ENCODE measurements at places on chromosomes 11 and 22. TPM values are rescaled to one million over a fixed set of nuclear protein-coding genes. Genes with fewer than 3 reads are reported as not detected.

GRCh38 chr11:20112291-20113148, 47.8 kb downstream of the DBX1 start:
- peak; percentile 44 for DNase-seq

GRCh38 chr11:32990481-32990880, 25.2 kb upstream of the DEPDC7 start:
- DNase-seq = no peak

DNA sequence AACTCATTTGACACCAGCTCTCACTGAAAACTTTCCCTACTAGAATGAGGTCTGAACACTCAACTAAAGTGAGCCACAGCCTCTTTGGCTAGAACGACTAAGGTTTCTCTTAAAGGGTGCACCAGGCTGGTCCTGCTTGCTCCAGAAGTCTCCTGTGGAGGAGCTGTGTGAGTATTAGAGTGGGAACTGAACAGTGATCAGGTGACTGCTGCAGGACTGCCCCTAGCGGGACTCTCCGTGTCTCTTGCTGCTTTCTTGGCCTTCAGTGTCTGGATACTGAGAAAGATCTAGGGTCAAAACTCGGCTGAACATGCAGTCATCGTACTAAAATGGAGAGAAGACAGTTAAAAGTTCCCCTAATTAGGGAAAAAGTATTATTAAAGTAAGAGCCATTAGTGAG, 34.6 kb downstream of the FAM118A start:
- no peak for DNase-seq

DNA sequence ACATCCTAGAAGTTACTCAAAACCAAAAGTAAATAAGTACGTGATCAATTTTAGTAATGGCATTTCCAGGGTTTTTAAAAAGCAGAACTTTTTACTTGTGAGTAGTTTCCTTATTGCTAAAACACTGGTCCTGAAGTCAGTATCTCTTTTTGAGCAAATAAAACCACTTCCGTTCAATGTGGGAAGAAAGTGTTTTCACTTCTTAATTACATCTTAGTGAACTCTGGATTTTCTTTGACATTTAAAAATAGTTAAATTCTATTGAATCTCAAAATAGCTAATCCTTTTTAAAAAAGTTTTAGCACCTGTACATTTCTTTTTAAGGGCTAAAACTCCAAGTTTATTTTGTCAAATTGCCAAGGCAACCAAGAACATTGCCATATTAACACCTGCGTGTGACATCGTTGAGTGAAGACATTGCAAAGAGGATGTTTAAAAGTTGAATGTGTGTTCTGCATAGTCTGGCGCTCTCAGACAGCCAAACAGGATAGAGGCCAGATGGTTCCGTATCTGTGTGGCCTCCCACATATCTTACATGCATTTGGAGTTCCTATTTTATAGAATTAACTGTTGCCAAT, 17.2 kb upstream of the OR5B21 start:
- no peak for DNase-seq

GRCh38 chr22:37973271-37974170, 10.8 kb downstream of the SOX10 start:
- no peak for DNase-seq

- no peak for DNase-seq
Observed at GRCh38 chr11:117019871-117020270, 78.4 kb downstream of the SIK3 start.

The TRIM29 gene
- polyA plus RNA-seq = not detected

DNA sequence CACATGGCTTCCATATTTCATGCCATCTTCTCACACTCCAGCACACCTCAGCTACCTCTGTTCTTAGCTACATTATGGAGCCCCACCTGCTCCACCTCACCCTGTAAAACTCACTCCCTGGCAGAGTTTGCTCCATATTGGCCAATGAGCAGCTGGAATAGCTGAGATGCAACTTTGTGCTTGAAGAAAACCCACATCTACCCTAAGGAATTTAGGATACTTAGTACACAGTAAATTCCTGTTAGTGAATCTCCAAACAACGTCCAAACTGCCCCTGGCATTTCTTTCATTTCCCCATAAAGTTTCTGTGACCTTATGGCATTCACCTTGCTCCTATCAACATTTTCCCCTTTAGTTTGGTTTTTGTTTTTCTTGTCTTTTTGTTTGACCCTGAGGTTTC, 2.2 kb upstream of the VWCE start:
- DNase-seq = no peak

The OR4D5 gene
- polyA plus RNA-seq = not detected

The MRPL16 gene
- polyA plus RNA-seq = 70.1 TPM

The SLC22A9 gene
- polyA plus RNA-seq = not detected

- DNase-seq = no peak
Observed at GRCh38 chr22:49927483-49928184, 9.2 kb downstream of the CRELD2 start.

The SEC14L6 gene
- polyA plus RNA-seq = not detected

GRCh38 chr22:36384766-36385481, 2.8 kb downstream of the MYH9 start:
- peak; percentile 61 for DNase-seq

The GAS2 gene
- 0.72 TPM for polyA plus RNA-seq

GRCh38 chr11:27207025-27207650, 155.9 kb downstream of the CCDC34 start:
- no peak for DNase-seq

DNA sequence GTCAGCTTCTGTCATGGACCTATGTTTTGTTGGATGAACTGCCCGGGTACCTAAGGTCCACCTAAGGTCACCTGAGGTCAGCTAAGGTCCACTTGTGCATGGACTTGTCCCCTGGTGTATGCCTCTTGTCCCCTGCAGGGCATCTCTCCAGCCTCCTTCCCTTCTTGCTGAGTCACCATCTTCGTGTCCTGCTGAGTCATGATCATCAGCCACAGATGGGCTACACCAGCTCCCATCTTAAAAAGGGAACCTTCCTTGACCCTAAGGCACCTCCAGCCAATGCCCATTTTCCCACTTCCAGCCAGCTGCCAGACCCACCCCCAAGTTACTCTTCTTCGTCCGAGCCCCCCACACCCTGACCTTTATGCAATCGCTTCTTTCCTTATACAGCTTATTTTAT, 544.9 kb downstream of the TBC1D22A start:
- no peak for DNase-seq

DNA sequence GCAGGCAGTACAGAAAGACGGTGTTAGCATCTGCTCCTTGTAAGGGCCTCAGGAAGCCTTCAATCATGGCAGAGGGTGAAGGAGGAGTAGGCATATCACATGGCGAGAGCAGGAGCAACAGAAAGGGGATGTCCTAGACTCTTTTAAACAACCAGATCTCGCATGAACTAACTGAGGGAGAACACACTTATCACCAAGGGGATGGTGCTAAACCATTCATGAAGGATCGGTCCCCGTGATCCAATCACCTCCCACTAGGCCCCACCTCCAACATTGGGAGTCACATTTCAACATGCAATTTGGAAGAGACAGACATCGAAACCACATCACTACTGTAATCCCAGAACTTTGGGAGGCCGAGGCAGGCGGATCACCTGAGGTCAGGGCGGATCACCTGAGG, 39.9 kb upstream of the LIPT2 start:
- no peak for DNase-seq

The ISX gene
- polyA plus RNA-seq = not detected

The PRDX5 gene
- 1,000 TPM for polyA plus RNA-seq

DNA sequence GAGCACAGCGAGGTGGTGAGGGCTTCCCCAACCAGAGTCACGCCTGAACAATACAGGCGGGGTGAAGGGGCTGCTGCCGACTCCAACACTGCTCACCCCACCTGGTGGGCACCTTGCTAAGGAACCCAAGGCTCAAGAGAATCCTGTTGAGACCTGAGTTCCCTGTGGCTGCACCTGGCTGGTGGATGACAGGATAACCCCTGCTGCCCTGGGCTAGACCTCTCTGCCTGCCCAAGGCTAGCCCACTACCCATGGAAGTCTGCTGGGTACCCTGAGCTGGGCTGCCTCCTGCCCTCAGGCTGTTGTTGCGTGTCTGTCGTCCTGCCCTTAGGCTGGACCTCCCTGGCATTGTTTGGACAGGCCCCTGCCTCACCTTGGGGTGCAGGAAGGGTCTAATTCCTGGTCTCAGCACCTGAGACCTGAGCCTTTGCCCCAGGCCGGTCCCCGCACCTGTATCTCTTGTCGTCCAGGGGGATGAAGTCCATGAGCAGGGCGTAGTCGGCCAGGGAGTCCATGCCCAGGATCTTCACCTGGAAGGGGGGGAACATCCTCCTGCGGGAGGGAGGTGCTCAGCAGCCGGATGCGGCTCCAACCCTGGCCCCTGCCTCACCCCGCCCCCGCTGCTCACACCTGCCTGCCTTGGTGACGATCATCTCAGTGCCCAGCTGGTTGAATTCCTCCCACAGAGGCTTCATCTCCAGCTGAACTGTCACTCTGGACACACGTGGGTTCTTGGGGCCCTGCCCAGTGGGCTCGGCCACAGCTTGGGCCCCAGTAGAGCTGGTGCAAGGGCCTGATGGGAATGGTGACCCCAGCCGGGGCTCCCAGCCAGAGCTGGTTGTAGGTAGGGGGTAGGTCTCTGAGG, 4.9 kb upstream of the NUDT8 start:
- no peak for DNase-seq

DNA sequence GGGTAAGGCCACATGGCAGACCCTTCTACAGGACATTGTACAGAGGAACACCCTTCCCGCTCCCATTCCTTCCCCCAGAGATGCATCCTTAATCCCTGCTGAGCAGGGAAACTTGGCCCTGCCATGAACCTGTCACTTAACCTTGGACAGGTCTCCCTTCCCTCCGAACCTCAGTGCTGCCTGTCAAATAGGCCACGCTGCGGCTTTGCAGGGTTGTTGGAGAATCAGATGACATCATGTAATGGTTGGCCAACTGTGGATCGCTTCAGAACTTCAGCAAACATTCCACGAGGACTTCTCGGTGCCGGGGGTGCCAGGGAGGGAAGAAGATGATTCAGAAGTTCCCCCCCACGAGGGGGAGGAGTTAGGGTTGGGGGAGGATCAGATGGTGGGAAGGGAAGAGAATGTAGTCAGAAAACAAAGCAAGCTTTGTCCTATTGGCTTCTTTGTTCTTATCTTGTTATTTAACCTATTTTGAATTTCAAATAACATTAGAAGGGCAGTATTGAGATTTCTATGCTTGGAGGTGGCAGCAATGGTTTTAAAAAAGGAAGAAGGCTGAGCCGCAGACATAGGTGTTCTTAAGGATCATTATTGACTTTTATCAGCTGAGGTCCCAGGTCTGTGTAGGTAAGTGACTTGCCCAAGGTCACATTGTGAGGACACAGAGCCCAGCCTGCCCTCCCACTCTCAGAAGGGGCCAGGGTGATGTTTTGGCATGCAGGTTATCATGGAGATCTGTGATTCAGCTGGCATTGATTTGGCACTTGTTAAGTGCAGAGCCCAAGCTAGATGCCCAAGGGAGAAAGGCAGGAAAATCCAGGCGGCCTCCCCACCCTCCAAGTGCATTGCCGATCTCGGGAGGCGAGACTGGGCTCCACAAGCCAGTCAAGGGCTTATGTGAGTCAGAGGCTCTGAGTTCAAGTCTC, 3.1 kb downstream of the CDC42EP1 start:
- no peak for DNase-seq

Measured in SK-N-SH (cell line).